ENCODE measurements at places on chromosomes 2 and 18.

DNA sequence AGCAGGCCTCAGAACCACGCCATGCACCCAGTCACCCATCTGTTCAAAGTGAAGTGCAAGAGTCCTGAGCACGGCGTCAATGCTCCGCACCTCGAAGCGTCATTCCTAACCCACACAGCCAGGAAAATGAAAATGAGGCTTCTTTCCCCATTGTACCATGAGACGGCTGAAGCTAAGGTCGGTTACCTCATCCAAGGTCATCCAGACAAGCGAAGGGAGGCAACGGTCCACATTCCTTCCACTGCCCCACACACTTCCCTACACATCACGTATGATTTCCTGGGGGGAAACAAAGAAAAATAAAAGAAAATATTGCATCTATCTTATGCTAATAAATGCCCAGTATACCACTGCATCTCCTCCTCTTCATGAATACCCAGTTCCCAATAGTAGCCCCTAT, 113.5 kb upstream of the RAB6C start:
- no peak for DNase-seq
- no peaks in the 10 kb centered on the region for H3K36me3 ChIP-seq
- H3K27ac ChIP-seq = no peak overlapping the region
- no peaks in the 10 kb centered on the region for H3K4me1 ChIP-seq

DNA sequence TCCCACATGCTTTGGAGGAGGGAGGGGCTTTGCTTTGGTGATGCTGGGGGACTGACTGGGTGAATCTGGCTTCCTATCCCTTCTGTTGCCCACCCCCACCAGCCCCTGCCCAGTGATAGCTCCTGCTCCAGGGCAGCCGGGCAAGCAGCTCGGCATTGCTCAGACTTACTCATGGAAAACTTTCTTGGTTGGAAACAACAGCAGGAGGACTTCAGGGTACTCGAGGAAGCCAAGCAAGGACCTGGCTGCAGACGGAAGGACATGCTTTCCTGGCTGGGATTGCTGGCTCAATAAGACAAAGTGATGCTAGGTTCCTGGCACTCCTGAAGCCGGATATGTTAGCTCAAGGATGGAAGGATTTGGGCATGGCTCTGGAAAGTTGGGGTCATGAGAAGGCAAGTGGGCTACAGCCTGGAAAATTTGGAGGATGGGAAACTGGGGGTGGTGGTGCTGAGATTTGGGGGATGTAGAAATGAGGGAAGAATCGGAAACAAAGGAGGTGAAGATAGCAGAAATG, 3.1 kb downstream of the SPEG start:
- H3K27ac ChIP-seq = no peak overlapping the region
- H3K4me3 ChIP-seq = no peak overlapping the region
- H3K4me1 ChIP-seq = no peaks in the 10 kb centered on the region
- no peak for DNase-seq
- H3K36me3 ChIP-seq = no peaks in the 10 kb centered on the region

DNA sequence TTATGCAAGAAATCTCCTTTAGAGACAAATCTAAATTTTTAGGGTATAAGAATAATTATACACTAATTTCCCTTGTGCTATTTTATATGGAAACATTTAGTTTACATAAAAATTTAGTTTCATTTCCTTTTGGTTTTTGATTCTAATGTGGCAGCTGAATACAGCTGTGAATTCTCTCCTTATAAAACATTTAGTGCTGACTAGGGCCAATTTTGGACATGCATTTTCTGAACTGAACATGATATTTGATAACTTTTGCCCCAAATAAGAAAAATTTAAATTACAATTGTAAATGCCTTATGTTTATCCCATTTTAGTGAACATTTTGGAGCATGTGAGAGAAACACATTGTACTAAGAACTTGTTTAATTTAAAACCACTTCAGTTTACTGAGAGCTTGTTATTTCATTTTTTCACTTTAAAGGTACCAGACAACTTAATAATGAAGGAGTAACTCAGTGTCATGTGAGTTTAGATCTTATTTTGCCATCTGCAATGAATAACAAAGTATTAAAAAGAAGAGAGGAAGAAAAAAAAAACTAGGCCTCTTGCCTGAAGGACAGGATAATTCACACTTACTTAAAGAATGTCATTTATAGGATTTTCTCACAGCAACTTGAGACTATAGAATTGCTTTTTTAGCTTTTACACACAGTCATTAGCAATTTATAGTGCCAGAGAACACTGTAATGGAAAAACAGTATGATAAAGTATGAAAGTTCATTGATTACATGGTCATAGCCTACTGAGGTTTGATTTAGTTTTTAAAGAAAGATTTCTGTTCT, 209.7 kb downstream of the ERBB4 start:
- no peaks in the 10 kb centered on the region for H3K27me3 ChIP-seq
- no peak overlapping the region for H3K27ac ChIP-seq
- no peak for DNase-seq
- H3K4me3 ChIP-seq = no peak overlapping the region
- H3K36me3 ChIP-seq = no peaks in the 10 kb centered on the region

DNA sequence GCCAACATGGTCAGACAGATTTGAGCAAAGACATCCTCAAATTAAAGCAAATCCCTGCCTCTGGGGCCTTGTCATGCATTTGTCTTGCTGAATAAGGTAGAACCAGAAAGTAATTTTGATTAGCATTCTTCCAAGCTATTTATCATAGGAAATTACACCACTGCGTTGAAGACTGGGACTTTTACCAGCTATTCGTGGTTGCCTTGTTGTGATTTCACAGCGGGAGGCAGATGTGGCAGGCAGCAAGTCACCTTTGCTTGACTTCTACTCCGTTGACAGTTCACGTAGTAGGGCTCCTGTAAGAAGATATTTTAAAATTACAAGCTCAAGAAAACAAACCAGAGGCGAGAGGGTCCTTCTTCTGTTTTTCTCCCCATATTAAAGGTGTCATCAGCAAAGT, 80.6 kb downstream of the EN1 start:
- DNase-seq = no peak
- H3K4me3 ChIP-seq = no peak overlapping the region
- peaks cover 17% of the 10 kb centered on the region for H3K27me3 ChIP-seq
- no peaks in the 10 kb centered on the region for H3K36me3 ChIP-seq

DNA sequence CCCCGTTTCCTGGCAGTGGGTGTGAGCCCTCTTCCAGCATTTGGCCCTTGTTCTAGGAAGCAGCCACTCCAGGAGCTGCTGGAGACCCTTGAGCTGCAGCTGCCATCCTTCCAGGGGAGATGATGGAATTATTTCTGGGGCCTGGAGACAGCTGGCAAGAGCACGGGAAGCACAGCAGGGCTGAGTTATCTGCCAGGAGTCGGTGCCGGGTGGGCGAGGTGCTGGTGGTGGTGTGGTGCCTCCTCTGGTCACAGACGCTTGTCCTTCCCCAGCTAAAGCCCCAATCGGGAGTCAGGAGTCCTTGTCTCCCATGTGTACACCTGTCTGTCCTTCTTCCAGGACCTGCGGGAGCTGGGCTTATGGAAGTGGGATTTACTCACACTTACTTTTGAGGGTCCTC, 36.0 kb downstream of the DPYSL5 start:
- H3K4me1 ChIP-seq = no peaks in the 10 kb centered on the region
- no peak for DNase-seq
- H3K27me3 ChIP-seq = no peaks in the 10 kb centered on the region
- no peak overlapping the region for H3K4me3 ChIP-seq
- no peaks in the 10 kb centered on the region for H3K36me3 ChIP-seq

GRCh38 chr2:239836021-239836765, 188.9 kb downstream of the NDUFA10 start:
- H3K27me3 ChIP-seq = no peaks in the 10 kb centered on the region
- H3K27ac ChIP-seq = no peak overlapping the region
- no peaks in the 10 kb centered on the region for H3K4me1 ChIP-seq
- no peak for DNase-seq

DNA sequence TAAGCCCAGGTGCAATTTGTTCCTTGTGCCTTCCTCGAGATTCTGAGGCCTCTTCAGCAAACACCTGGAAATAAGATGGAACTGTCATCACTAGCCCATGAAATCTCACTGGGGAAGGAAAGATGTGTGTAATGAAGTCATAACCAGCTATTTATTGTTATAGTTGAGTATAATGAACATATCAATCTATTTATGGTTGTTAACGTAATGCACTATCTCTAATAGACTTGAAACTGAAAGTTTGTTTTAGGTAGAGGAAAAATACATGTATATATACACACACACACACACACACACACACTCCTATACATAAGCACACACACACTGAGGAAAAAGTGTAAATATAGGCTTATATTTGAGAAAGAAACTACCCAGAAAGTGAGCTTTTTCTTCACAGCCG, 62.8 kb downstream of the UGGT1 start:
- no peak overlapping the region for H3K4me3 ChIP-seq
- DNase-seq = no peak
- H3K27me3 ChIP-seq = no peaks in the 10 kb centered on the region
- no peaks in the 10 kb centered on the region for H3K4me1 ChIP-seq
- no peak overlapping the region for H3K27ac ChIP-seq

DNA sequence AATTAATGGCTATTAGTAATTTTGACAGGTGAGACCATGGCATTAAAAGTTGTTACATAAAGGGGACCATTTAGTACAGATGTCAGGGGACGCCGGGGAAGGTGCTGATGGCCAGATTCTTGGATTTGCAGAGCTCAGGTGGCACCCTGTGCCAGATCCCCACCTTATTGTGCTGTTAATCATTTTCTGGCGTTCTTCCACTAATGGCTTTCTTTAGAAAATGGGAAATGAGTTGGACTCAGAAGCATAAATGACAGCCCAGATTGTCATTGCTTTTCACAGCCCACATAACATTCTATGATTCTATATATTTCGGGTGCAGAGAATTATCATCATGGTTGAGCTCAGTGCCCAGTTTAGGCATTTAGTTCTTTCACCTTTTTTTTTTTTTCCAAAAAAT, 257.2 kb upstream of the TCF4 start:
- DNase-seq = no peak
- H3K36me3 ChIP-seq = no peaks in the 10 kb centered on the region
- no peaks in the 10 kb centered on the region for H3K4me1 ChIP-seq
- H3K4me3 ChIP-seq = no peak overlapping the region

- H3K27ac ChIP-seq = no peak overlapping the region
- H3K4me3 ChIP-seq = no peak overlapping the region
- H3K4me1 ChIP-seq = no peaks in the 10 kb centered on the region
- no peak for DNase-seq
- no peaks in the 10 kb centered on the region for H3K27me3 ChIP-seq
These were observed 952.4 kb downstream of the EPHA4 start for GRCh38 chr2:220619525-220620220.

GRCh38 chr2:124309563-124310138, 284.6 kb downstream of the CNTNAP5 start:
- no peaks in the 10 kb centered on the region for H3K27me3 ChIP-seq
- no peak overlapping the region for H3K4me3 ChIP-seq
- H3K36me3 ChIP-seq = no peaks in the 10 kb centered on the region
- no peak for DNase-seq

DNA sequence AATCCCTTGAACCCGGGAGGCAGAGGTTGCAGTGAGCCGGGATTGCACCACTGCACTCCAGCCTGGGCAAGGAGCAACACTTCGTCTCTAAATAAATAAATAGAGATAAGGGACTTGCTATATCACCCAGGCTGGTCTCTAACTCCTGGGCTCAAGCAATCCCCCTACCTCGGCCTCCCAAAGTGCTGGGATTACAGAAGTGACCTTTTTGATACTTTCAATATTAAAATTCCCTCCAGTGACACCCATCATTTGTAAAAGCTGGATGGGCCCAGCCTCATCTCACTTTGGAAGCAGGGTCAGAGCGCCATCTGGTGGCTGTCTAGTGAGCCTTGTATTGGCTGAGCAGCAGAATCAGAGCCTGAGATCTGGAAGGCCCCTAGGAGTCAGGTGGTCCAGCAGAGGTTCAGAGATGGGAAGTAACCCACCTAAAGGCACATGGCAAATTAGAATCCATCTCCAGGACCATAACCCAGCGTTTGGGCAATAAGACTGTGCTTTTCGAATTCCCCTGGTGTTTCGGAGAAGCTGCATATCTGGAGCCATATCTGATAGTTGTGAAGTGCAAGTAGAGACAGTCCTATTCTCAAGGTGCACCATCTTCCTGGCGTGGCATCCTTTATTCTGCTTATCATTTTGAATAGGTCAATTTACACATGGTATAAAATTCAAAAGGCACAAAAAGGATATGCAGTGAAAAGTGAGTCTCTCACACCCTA, 18.3 kb upstream of the SLC35F6 start:
- no peak overlapping the region for H3K4me3 ChIP-seq
- H3K27ac ChIP-seq = no peak overlapping the region
- DNase-seq = peak; percentile 80
